Skin of body (tissue), 3 donors: ENCODE measurements at places on chromosomes 2 and 18. TPM values are rescaled to one million over a fixed set of nuclear protein-coding genes. Genes with fewer than 3 reads are reported as not detected.

GALNT13 gene
- total RNA-seq: 2.5 TPM

CTNNA2 gene
- total RNA-seq: 0.49 TPM

- DNase-seq: no peak
These were observed 52.6 kb downstream of the SMAD2 start for GRCh38 chr18:47877892-47878291.

- DNase-seq: no peak
These were observed 57.7 kb upstream of the SLC1A4 start for GRCh38 chr2:64931246-64932115.

DNA sequence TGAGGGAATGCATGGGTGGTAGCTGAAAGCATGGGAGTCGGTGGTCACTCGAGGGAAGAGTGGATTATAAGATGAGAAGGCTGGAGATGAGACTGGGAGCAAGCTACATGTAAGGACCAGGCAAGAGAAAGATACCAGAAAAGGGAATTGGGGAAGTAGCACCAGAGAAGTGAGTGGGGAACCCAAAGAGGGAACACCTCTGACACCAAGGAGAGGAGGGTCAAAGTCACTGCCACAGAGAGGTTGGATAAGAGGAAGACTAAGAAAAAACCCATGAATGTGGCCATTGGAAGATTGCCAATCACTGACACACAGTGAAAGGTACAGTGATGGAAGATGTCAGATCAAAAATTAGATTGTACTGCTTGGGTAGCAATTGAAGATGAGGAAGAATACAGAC is 473.9 kb downstream of the BCL11A start:
- DNase-seq: no peak

DNA sequence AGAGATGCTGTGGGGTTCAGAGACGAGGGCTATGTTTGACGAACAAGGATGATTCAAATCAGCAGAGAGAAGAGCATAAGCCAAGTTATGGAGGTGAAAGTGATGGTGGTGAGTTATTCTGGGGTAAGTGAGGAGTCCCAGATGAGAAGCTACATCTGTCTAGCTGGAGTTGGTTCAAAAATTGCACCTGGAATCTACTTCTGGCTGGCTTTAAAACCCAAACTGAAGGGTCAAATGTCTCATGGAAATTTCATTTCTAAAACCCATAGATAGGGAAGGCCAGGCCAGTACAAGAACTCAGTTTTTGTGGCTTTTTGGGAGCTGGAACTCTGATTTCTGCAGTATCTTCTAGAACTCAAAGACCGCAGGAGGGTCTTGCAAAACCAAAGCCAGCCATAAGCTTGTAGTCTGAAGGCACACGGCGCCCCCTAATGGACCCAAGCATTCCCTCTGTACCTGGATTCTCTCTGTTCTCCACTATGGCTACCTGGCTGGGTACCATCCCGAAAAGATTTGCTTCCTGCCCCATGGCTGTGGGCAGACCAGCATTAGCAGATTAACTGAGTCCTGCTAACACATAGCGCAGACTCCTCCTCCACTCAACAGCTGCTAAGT is 229.1 kb upstream of the SLC14A2 start:
- no peak for DNase-seq
